Breast epithelium (tissue), 4 donors: ENCODE measurements at places on chromosomes 11 and 22.
A peak's percentile ranks its signal among the peaks of the same experiment; 100 is the strongest.

GRCh38 chr11:45880772-45881570, 4.5 kb upstream of the MAPK8IP1 start:
- no peak for DNase-seq

- no peak for DNase-seq
These were observed 4.3 kb upstream of the RRM1 start for GRCh38 chr11:4090258-4090657.

DNA sequence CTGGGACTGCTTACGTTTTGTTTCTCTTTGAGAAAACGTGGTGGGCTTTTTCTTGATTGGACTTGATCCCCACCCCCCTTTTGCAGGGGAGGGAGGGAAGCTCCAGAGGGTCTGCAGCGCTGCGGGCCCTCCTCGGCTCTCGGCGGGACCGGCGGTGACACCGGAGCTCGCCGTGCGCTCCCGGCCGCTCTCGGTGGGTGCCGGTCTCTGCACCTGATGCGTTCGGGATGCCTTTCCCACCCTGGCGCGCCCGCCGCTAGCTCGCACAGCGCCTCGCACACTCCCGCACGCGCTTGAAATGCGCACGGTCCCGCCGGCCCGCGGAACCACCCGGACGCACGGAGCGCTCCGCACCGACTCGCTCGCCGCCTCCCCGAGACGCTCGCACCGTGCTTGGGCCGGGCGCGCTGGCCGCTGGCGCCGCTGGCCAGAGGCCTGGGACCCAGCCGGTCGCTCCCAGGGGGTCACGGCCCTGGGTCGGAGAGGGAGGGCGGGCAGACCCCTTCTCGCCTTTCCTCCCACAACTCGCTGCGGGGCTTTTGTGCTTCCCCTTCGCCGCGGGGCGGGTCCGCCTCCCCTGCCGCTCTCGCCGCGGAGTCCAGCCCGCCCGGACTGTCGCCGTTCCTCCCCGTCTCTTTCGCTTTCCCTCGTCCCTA, 1.0 kb downstream of the ZBTB16 start:
- no peak for DNase-seq

DNA sequence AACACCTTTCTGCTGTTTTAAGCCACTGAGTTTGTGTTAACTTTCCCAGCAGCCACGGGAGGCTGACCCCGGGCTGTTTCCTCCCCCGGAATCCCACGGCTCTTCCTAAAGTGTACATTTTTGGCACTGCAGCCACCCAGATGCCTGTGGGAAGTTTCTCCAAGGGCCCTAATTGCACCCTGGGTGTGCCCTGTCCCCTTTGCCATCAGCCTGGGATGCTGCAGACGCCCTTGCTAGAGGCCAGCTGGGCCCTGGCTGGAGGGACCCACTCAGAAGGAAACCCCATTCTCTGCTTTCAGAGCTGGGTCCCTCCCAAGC, 883.3 kb downstream of the BRD1 start:
- DNase-seq = no peak

- peak; percentile 57 for DNase-seq
These were observed 1.0 kb upstream of the TOB2 start for GRCh38 chr22:41447435-41448188.

DNA sequence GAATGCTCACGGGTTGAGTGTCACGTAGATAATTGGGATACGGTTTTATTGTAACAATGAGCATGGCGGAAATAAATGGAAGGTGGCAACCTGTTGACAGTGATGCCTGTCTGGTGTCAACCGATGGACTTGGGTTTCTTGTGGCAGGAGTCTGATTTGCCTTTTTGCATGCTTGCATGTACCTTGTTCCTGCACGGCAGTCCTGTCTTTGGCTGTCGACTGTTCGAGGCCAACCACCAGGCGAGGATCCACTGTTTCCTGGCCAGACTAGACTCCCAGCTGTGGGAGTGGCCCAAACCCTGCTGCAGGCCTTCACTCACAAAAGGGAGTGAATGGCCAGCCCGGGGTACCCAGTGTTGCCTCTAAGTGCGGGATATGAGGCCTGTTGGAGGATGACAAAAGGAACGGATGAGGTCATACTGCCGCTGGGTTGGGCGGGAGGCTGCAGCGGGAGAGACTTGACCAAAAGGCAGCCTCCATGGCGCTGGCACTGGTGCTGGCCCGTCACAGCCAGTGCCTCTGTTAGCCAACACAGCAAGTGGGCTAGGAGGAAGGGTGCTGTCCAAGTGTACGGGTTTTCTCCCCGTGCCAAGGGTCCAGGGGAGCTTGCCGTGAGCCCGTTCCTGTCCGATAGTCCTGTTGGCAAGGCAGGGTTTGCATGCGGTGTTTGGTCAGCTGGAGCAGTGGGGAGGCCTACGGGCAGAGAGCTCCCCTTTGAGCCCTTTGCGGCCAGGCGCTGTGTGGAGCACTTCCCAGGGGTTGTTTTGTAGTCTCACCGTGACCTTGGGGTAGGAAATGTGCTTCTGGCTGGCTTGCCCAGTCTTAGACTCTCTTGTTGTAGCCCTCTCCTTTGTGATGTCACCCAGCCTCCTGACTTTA, 974 bp downstream of the DGCR8 start:
- DNase-seq = no peak

GRCh38 chr22:27526901-27527300, 274.7 kb downstream of the MN1 start:
- DNase-seq = no peak

GRCh38 chr22:36541831-36542411, 13.0 kb upstream of the EIF3D start:
- no peak for DNase-seq

GRCh38 chr11:65854852-65855837, 2.8 kb downstream of the CFL1 start:
- DNase-seq = no peak

DNA sequence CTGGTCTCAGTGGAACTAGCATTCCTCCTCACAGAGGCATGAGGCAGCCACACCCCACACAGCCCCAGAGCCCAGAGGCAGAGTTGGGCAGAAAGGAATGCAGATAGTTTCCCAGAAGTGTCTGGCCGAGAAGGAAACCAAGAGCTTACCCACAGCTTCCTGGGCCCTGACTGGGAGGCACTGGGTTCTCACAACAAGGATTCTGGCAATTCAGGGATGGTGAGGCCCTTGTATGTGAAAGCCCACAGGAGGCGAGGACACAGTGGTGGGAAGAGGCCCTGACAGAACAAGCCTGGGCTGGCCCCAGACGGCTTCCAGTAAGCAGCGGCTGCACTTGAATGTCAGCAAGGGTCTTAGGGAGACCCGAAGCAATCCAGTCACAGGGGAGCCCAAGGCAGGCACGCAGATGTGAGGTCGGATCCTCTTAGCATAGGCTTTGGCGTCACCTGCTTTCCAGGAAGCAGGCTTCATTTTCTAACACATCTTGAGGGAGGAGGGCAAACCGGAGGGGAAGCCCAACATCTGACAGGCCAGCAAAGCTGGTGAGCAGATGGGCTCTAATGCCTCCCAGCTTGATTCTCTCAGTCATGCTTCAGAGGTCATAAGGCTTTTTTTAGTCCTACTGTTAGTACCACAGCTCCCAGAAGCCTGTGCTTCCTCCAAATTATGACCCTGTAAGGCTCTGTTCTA, 78.3 kb upstream of the AKIP1 start:
- no peak for DNase-seq

GRCh38 chr11:115338476-115338875, 165.7 kb downstream of the CADM1 start:
- DNase-seq = no peak

DNA sequence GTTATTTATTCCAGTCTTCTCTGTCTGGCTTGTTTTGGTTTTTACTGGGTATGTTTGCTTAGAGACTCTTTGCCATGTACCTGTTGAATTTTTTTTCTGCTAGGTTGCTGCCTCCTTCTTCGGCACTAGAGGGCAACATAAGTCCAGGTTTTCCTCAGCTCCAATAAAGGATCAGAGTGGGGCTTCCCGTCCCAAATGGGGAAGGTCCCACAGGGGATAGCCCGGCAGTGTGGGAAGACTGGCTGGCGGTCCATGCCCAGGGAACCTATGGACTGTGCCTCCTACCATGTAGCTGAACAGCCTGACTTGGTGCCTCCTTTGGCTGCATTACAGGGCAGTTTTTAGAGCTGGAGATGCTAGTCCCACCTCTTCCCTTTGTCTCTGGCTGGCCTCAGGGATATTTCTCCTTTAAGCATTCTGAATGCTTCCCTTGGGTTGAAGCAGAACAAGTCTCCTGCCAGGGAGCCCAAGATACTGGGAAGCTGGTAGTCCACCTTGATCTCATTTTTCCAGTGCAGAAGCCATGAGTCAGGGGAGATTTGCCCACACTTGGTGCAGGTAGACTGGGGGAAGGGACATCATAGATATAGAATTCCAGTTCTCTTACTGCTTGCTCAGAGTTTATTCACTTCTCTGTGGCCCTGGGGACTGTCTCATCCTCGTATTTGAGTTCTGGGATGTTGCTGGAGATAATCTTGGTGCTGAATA, 60.2 kb downstream of the BRD1 start:
- DNase-seq = no peak

DNA sequence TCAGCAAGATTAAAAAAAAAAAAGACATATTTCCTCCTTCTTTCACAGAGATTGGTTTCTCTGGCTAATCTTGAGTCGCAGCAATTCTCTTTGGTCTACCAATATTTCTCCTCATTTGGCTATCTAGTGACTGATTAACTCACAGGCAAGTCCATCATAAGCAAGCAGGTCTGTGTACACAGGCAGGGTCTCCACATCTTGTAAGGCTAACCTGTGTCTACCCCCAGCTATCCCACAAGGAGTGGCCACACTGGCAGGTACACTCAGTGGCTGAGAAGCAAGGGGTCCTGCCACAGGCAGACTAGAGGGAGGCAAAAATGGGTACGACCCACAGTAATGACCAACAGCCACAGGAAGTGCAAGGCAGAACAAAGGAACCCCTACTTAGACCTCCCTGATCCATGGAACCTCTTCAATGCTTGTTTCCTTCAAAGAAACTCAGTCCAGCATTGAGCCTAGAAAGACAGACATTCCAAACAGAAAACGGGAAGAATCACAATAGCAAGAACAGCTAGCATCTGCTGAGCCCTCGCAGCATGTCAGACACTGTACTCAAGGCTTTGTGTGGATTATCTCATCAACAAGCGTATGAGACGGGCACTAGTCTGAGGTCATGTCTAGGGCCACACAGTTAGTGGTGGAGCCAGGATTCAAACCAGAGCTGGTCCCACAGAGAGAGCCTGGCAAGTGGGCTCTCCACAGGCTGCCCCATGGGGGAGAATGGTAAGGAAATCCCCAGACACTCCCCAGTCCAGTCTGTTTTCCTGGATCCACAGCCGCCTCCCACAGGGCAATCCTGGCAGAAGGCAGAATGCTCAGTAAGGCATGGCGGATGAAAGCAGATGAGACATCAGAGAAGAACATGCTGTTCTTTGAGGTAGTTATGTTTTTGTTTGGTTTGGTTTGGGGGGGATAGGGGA, 34.3 kb downstream of the PLEKHA7 start:
- no peak for DNase-seq

GRCh38 chr11:94149431-94150017, 20.9 kb downstream of the PANX1 start:
- no peak for DNase-seq

GRCh38 chr11:88179141-88179540, 3.9 kb upstream of the RAB38 start:
- DNase-seq = no peak

GRCh38 chr11:27410272-27410671, 47.3 kb upstream of the CCDC34 start:
- DNase-seq = no peak

DNA sequence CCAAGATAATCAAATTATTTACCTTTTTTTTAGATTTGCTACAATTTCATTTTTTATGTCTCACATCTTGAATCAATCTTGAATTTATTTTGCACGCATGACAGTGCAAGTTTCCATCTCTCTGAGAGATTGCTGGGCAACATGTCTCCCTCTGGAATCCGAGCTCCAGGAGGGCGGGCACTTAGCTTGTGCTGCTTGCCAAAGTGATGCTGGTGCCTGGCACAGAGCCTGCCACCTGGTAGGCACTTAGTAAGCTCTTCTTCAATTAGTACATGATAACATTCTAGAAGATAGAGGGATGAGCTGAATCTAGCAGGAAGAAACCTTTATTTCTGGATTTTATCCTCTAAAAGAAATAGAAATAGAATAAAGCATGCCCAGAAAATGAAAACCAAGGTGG, 27.5 kb upstream of the OR9I1 start:
- no peak for DNase-seq

GRCh38 chr11:23313001-23313400, 452.7 kb upstream of the CCDC179 start:
- no peak for DNase-seq

- DNase-seq = no peak
These were observed 80.1 kb downstream of the ADAMTS15 start for GRCh38 chr11:130528298-130529261.

GRCh38 chr11:59172345-59173079, 580 bp downstream of the DTX4 start:
- no peak for DNase-seq

- DNase-seq = peak; percentile 56
These were observed 784 bp upstream of the SLC43A3 start for GRCh38 chr11:57427727-57428082.

DNA sequence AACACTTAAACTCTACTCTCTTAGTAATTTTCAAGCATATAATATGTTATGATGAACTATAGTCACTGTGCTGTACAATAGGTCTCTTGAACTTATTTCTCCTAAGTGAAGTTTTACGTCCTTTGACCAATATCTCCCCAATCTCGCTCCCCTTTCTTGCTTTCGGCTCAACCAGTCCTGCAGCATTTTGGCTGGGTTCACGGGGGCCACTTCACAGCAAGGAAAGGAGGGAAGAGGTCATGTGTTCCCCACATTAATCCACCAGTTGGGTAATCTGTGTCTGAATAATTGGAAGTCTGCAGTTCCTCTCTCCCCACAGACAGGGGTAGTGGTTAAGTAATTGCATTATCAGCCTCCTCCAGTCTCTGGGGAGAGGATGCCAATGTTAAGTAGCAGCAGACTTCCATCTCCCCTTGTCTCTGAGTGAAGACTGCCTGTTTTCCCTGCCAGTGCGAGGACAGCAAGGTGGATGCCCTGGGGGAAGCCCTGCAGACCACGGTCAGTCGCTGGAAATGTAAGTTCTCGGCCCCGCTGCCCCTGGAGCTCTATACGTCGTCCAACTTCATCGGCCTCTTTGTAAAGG, 59.2 kb upstream of the CRTAM start:
- DNase-seq = no peak

DNA sequence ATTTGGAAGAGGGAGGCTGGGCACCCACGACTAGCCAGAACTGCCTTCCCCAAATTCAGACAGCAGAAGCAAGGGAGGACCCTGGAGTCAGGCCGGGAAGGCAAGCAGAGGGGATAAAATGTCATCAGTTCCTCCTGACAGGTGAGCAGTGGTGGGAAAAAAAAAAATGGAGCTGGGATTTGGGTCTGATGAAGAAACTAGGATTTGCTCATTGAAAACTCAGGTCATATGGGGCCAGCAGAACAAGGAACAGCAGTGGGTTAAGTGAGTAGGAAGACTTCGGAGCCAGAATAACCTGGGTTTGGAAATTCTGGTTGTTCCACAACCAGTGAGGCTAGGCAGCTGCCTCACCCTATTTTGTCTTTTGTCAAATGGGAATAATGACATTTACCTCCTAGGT, 28.9 kb upstream of the DRD2 start:
- DNase-seq = no peak

DNA sequence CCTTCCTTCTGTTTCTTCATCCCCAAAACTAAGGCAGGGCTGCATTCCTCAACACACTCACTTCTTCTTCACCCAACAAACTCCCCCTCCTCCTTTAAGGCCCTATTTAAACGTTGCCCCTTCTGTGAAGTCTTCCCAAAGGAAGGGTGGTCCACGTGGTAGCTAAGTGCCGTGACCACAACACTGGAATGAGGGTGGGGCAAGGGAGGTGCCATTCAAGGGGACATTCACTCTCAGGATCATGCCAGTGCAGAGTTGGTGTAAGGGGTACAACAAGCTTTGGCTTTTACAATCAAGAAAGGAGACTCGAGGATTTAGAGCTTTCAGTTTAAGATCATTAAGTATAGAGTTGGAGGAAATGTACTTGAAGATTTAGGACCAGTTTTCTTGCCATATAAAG, 8.0 kb upstream of the MS4A10 start:
- no peak for DNase-seq
